ENCODE measurements at places on chromosomes 2 and 18.

GRCh38 chr2:26035090-26035743 is 1.3 kb downstream of the RAB10 start:
- DNase-seq, result no peak

DNA sequence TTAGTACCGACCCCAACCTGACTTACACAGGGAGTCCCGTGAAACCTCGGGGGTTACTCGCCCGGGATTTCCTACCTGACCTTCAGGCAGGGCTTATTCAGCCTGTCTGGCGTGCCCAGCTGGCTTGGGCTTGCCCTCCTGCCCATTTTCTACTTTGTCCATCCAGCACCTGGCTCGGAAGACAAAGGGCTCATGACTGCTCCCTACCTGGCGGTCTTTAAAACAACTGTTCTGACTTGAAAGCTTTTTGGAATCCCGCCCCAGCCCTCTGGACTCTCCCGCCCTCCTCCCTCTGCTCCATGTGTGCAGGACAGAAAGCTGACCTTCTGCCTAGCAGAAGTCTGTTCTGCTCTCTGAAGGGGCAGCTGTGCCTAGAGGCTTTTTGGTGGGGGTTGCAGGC is 43.1 kb downstream of the ACKR3 start:
- DNase-seq, result no peak

GRCh38 chr18:476251-476664 is 24.2 kb downstream of the COLEC12 start:
- DNase-seq, result no peak

DNA sequence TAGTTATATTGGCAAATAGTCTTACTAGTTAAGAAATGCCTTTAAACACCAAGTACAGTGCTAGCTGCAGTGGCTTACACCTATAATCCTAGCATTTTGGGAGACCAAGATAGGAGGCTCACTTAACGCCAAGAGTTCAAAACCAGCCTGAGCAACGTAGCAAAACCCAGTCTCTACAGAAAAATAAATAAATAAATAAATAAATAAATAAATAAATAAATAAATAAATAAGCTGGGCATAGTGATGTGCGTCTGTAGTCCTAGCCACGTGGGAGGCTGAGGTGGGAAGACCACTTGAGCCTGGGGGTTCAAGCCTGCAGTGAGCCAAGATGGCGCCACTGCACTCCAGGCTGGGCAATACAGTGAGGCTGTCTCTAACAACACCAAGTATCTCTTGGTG is 158.6 kb upstream of the ALPP start:
- DNase-seq, result no peak

DNA sequence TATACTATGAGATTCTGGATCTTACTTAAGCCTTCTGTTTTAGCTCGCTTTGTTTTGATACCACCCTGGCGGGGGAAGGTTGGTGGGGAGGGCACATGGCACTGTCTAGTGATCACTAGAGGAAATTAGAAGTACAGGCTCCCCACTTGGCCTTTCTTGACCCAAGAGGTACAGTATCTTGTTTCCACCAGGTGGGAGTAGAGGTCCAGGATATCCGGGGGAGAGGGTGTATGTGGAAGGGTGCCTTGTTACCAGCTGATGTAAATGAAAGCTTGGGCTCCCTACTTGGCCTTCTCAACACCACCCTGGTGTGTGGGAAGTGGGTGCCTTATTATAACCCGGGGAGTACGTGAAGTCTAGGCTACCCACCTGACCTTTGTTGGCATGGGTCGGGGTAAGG is 7.5 kb downstream of the GALNT1 start:
- DNase-seq, result no peak

GRCh38 chr18:832085-832681 is 20.1 kb upstream of the YES1 start:
- DNase-seq, result no peak

DNA sequence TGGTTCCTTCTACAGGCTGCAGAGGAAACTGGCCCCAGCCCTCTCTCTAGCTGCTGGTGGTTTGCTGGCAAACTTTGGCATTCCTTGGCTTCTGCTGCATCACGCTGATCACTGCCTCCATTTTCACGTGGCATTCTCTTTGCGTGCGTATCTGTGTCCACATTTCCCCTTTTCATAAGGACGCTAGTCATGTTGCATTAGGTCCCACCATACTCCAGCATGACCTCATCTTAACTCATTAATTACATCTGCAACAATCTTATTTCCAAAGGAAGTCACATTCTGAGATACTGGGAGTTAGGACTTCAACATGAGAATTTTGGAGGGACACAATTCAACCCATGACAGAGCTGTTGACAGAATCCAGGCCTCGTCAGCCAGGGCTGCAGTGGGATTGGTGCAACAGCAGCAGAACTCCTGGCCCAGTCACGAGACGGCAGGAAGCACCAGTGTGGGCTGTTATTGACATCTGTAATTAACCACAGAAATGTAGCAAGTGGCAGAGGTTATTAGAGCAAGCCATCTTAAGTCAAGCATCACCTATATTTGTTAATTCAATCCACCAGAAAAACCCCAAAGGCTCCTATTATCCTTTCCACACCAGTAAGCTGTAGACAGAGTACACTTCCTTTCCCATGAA is 132.4 kb downstream of the TMEM163 start:
- DNase-seq, result no peak

DNA sequence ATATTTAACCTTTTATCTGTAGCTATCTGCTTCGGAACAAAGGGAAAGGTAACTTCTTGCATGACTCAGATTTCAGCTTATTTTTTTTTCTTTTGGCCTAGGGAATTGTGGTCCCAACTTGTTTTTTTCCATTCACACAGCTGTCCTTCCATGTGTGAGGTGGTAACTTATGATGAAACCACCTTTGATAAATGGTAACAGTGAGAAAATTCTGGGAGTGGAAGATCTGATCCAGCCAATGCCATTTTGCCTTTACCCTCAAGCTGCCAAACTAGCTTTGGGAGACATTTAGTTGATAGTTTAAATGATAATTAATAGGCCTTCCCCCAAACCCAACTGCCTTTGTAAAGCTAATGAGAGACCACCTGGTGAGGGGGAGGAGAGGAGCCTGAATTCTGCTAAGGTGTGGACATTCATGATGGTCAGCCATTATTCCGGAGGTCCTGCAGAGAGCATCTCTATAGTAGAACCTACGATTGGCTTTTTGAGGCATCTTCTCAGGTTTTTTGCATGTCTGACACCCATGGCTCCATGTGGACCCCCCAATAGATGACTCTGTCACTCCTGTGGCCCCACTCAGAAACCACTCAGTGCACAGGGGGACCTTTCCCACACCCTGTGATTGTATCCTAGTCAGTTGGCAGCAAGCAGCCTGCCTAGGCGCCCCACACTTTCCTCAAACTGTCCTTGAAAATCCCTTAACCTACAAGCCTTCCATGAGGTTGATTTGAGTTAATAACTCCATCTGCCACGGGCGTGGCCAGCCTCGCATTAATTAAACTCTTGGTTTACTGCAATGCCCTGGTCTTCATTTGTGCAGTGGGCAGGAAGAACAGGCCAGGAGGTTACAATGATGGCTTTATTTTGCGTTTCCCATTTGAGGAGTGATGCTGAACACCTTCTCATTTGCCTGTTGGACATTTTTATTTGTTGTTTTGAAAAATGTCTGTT is 263.5 kb upstream of the PXDN start:
- DNase-seq, result no peak

DNA sequence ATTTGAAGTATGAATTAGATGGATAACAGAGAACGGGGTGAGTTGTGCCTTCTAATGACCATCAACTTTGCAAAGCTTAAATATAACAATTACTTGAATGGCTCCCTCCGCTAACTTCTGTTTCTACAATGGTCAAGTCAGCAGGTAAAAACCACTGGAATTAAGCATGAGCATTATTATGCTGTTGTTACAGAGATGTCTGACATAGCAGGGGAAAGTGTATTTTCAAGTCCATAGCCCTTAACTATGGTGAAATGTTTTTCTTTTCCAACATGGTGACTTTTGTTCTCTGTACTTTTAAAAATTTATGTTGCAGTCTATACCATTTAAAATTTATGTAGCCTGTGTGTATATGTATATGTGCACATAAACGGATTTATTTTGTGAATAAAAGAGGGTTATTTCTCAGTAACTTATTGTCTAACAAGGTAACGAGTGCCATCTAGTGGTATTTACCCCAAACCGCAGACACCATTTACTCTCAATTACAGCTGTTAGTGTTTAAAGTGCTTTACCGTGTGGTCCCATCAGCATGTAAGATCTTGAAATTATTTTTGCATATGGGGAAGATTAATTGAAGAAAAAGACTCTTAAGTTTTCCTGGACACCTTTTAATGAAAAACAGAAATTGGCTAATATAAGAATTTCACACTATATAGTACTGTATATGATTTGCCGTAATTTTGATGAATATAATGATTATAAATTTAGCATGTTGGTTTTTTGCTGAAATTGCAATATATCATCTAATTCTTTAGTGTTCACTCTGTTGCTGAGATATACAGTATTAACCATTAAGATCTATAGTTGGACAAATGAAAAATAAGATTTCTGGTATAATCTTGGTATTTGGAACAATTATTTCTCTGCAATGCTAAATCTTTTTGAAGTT is 78.2 kb downstream of the UBE2E3 start:
- no peak for DNase-seq

DNA sequence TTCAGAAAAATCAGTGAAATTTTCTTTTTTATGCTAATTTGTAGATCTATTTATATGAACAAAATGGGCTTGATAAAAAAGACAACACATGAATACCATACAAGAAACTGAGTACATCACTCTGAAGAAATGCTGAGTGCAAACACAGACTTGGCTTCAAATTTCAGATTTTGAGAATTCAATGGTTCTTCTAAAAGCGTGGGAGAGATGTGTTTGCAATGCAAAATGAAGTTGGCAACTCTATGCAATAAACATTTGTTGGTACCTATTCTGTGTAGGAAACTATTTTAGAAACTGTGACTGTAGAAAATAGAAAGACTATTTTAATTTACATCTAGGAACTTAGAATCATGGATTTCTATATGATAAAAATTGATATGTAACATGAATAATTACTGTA is 1834.1 kb upstream of the CELF4 start:
- no peak for DNase-seq

DNA sequence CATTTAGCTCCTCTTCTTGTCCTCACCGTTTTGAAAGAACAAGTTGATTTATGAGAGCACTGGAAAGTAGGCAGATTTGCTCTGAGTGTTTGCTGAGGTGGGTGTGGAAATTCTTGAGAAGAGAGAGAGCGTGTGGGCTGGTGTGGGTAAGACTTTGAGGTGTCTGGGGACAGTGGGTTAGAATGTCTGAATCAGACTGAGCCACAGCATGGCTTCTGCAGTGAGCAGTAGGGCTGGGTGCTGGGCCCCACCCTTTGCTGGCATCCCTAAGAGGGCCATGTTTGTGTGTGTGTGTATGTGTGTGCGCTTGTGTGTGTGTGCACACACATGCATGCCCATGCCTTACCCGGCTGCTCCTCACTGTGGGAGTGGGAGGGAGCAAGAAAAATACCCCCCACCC is 63.7 kb downstream of the COPS8 start:
- no peak for DNase-seq

DNA sequence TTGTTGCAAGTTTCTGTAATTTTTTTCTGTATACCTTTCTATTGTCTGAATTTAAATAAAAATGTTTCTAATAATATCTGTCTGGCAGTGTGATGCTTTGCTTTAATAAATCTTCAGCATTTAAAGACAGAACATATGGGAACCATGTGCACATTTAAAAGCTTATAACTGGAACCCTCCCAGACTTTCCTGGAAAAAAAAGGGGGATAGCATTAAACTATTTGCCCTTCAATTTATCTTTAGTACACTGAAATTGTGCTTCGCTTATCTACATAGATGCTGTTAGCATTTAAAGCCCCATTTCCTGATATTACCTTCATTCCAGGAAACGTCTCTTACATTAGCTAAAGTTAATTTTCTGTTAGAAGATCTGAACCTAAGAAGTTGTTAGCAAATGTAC is 64.6 kb downstream of the ZC3H6 start:
- DNase-seq, result no peak

DNA sequence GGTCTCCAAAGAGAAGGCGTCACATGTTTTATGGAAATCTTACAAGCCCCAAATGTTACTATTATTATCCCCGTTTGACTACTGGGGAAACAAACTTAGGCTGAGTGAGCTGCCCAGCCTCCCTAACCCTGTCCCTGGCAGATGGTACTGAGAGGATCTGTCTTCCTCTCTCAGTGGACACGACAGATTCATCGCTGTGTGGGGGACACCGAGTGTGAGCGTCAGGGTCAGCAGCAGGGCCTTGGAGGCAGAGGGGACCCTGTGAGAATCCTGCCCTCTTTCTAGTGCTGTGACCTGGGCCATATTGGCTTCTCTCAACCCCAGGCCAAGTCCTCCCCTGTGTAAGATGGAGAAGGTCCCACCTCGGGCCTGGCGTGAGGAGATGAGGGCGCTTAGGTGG is 27.1 kb upstream of the SMAD7 start:
- DNase-seq, result no peak

- no peak for DNase-seq
Observed at GRCh38 chr2:38653380-38653714, 12.6 kb upstream of the GALM start.

DNA sequence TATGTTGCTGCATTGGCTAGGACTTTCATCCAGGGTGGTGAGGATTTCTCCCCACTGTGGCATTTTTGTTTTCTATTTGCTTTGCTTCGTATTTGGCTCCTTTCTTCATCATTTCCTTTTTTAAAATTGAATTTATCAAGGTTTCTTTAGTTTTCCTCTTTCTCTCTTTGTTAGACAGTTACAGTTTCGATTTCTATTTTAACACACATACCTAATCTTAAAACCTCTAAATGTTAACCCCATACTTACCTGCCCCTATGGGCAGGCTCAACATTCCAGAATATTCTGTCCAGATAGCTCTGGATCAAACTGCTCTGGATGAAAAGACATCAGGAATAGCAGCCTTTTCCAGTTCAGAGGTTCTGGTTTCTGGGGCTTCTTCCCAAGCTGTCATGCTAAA is 49.2 kb downstream of the DIPK1C start:
- DNase-seq, result no peak

GRCh38 chr18:47817017-47817794 is 113.3 kb downstream of the SMAD2 start:
- no peak for DNase-seq

DNA sequence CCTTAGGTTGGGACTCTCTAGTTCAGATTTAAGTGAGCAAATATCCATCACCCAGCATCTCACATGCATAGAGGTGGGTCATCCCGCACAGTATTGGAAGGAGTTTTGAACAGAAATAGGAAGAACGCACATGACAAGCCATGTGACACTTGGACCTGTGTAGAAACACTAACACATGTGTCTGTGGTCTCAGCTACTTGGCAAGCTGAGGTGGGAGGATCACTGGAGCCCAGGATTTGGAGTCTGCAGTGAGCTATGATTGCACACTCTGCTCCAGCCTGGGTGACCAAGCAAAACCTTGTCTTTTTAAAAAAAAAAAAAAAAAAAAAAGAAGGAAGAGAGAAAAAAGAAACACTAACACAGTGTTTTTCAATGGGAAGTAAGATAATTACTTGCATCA is 5.4 kb upstream of the MTCL1 start:
- DNase-seq, result no peak

GRCh38 chr2:56191617-56192016 is 7.8 kb downstream of the CCDC85A start:
- peak; percentile 39 for DNase-seq

DNA sequence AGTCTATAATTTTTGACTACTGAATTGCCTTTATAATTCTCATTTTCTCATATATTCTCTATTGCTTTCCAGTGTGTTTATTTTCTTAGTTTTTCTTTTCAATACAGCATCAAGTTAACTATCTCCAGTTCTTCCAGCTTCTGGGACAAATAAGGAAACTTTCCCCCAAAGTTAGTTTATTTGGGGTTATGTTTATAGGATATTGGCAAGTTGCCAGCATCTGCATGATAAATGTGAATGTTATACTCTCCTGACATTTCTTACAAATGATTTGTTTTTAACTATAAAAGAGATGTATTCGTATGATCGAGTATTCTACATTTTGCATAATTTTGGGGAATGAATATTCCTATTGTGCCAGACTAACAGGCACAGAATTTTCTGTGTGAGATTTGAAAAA is 140.6 kb upstream of the KCNJ3 start:
- no peak for DNase-seq
